ENCODE measurements at places on chromosomes 5 and 9.

DNA sequence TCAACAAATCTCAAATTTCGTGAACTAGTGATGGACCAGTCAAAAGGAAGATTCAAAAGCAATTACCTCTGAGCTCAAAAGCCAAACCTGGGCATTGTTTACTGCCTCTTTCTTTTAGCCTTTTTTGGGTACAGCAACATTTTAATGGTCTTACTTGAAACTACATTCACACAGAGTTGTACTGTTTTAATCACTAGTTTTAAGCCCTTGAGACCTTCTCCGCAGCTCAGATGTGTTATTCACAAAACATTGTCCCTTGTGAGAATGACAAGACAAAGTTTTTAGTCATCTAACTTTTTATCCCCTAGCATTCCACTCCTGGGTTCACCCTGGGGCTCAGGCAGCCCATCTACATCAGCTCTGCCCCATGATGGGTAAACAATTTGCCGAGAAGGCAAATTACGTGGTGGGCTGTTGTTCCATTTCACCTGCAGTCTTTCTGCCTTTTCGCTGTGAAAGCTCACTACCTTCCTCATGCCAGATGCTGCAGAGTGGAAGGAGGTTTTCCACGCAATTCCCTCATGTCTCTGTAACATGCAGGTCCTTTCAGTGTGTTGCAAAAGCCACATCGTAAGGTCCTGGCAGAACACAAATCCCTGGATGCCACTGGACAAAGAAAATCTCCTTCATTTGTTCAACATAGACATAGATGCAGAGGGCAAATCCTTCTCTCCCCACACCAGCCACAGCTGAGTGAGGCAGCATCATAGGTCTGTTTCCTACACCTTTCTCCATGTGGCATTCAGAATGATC lies 175.7 kb downstream of the EBF1 start:
- DNase-seq: no peak

GRCh38 chr5:110398951-110399350 lies 327.5 kb downstream of the TMEM232 start:
- no peak for DNase-seq

- DNase-seq: no peak
Measured at GRCh38 chr9:19630760-19631159, 158.1 kb downstream of the SLC24A2 start.

- no peak for DNase-seq
Measured at GRCh38 chr5:180736536-180736935, 3.3 kb downstream of the OR2Y1 start.

DNA sequence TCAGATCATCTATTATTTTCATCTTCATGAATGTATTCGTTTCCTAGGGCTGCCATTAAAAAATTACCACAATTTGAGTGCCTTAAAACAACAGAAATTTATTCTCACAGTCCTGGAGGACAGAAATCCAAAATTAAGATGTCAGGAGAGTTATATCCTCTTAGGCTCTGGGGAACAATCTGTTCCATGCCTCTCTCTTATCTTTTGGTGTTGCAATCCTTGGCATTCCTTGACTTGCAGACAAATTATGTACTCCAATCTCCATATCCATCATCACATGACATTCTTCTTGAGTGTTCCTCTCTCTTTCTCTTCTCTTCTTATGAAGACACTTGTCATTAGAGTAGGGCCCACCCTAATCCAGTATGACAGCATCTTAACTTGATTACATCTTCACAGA lies 339.4 kb downstream of the EFNA5 start:
- DNase-seq: no peak

DNA sequence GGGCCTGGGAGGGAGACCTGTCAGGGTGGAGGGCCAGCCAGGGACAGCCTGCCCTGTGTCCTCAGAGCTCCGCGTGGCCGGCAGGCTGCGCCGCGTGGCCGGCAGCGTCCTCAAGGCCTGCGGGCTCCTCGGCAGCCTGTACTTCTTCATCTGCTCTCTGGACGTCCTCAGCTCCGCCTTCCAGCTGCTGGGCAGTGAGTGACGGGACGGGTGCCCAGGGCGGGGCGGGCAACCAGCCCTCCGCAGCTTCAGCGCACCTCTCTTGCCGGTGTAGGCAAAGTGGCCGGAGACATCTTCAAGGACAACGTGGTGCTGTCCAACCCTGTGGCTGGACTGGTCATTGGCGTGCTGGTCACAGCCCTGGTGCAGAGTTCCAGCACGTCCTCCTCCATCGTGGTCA lies 1.8 kb downstream of the SLC34A3 start:
- DNase-seq: no peak

DNA sequence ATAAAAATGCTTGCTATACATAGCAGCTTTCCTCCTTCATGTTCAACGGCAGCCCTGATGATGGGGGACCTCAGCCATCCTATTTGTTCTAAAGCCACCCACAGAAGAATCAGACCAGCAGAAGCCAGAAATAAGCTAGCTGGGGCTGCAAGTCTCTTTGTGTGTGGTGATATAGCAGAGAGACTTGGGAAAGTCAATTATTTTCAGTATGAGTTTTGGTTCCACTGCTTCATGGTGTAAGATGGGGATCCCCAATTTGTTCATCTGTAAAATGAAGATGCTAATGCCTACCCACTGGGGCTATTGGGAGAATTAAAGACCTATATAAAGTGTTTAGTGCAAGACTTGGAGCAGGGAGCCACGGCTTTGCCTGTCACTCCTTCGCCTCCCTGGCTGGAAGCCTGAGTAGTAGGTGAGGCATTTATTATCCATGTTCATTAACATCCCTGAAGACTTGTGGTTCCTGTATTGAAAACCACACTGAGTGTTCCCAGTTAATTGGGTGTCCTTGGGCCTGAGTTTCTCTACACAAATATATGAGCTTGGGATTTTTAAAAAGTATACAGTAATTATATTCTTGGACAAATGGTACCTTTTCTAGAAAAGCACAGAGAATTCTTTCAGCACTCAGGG lies 210.1 kb upstream of the SLC24A2 start:
- DNase-seq: no peak

DNA sequence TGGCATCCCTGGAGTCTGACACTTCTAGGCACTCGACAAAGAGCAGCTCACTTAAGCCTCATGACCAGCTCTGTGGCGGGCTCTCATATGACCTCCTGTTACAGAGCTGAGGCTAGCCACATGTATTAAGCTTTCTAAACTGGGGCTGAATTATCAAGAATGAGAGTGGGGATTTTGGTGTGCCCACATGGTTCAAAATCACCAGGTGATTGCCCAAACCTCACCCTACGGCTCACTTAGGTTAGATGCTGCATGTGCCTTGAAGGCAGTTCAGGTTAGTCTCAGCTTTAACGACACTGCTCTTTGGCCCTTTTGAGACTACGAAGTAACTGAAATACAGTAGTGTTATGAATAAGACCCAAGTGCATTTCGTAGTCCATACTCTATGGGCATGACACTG lies 39.4 kb upstream of the SMIM32 start:
- DNase-seq: no peak

GRCh38 chr5:136242611-136243010 lies 49.6 kb upstream of the SMIM32 start:
- DNase-seq: no peak

GRCh38 chr9:2810420-2811075 lies 33.3 kb downstream of the PUM3 start:
- DNase-seq: no peak

- DNase-seq: no peak
Measured at GRCh38 chr9:128494746-128495129, 9.8 kb upstream of the GLE1 start.

DNA sequence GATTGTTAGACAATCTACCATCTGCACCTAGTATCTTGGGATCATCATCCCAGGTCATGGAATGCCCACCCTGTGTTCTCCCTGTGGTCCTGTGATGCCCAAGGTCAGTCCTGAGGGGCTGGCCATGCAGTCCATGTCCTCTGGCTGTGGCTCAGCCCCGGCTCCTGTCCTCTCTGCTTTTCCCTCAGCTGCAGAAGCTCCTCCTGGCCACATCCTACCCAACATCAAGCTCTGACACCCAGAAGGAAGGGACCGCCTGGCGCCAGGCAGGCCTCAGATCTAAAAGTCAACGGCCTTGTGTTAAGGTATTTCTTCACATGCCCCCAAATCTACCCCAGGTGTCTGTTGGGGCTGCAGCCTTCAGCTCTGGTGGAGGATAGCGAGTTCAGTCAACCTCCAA lies 100.5 kb downstream of the PPARGC1B start:
- DNase-seq: no peak

DNA sequence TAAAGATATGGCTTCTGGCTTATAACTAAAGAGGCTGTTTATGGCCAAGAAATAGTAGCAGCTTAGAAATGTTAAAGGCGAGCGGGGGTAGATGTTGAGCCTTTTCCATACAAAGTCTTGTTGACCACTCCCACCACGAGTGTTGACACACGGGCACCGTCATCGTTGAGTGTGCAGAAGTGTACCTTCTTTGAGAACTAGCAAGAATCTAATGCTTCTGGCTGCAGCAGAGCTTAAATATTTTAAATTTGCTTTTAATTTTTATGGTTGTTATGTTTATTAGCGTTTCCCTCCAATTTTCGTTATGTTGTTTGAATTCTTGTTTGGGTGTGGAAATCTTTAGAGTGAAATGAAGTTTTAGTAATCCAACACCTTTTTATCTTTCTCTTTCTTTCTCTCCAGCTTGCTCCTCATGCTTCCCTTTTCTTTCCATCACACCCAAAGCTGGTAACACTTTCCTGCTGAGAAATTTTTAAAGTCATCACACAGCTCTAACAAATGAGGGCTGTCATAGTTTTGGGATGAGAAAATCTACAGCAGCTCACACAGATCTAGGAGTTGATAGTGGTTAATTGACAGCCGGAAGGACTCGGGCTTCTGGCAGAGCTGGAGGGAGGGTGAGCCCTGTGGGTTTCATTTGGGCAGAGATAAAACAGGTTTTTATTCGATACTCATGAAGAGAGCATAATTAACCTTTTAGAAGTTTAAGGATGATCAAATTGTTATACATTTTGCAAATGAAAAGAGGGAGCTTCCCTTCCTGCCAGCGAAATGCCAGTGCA lies 120.1 kb upstream of the ZNF608 start:
- no peak for DNase-seq

DNA sequence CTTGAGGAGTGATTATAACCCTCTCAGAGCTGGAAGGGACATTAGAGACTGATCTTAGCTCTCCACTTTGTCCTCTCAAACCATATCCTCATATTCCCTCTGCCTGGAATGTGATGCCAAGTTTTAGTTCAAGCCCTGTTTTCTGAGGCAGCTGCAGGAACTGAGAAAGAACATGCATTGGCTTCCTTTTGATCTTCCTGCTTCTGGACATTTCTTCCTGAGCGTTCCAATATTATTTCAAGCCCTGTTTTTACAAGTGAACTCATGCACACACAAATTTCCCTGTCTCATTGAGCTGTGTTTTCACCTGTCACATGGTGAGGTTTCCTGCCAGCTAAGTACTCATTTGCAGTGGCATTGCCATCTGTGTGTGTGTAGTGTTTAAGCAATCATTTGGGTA lies 17.0 kb downstream of the FOCAD start:
- no peak for DNase-seq

- no peak for DNase-seq
Measured at GRCh38 chr9:134363450-134363849, 37.2 kb downstream of the RXRA start.

- DNase-seq: no peak
Measured at GRCh38 chr5:158039911-158040347, 181.0 kb upstream of the CLINT1 start.

DNA sequence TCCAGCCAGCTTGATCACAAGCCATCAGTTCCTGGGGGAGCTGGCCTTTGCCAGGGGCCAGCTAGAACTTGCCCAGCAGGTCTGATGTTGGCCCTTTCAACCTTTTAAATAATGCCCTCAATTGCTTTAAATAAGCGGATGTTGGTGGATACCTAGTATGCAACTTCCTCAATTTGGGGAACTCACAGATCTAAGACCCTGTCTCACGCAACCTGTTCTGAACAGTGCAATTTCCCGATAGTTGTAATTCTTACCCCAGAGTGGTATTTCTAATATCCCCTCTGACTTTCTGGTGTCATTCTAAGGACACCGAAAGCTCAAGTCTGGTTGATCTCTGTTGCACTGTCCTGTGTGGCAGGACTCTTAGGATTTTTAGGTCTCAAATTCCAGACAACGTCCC lies 23.1 kb downstream of the GALNT12 start:
- DNase-seq: no peak

Measured in stimulated activated CD8-positive, alpha-beta memory T cell treated with anti-CD3 and anti-CD28 coated beads, Interleukin-7, amount 100 ng/mL, for 4 hours (primary cell).